ENCODE measurements at places on chromosomes 5 and 9.

DNA sequence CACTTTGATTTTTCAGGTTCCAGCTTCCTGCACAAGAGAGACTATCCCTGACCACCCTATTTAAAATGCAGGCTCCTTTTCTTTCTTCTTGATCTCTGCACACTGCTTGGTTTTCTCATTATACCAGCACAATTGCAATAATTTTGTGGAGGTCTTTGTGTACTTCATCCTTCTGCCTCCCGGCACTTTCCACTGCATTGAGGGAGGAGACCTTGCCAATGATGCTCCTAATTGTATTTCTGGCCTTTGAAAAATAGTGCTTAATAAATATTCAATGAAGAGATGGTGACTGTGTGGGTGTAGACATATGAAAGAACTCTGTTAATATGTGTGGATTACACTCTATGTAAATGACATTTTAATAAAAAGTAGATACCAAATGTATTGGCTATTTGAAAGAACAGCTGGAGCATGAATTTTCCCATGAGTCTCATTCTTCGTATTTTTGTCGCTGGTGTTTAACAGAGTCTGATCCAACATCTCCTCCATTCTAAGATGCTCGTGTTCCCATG, 42.1 kb downstream of the FOXI1 start:
- DNase-seq, result no peak
- no peak overlapping the region for H3K4me3 ChIP-seq
- H3K4me1 ChIP-seq, result peaks cover 6% of the 10 kb centered on the region
- H3K27ac ChIP-seq, result no peak overlapping the region

- H3K27ac ChIP-seq, result no peak overlapping the region
- H3K4me1 ChIP-seq, result no peaks in the 10 kb centered on the region
- no peak for DNase-seq
- H3K27me3 ChIP-seq, result no peaks in the 10 kb centered on the region
These were observed 278.4 kb downstream of the ATPSCKMT start for GRCh38 chr5:9971301-9971700.

DNA sequence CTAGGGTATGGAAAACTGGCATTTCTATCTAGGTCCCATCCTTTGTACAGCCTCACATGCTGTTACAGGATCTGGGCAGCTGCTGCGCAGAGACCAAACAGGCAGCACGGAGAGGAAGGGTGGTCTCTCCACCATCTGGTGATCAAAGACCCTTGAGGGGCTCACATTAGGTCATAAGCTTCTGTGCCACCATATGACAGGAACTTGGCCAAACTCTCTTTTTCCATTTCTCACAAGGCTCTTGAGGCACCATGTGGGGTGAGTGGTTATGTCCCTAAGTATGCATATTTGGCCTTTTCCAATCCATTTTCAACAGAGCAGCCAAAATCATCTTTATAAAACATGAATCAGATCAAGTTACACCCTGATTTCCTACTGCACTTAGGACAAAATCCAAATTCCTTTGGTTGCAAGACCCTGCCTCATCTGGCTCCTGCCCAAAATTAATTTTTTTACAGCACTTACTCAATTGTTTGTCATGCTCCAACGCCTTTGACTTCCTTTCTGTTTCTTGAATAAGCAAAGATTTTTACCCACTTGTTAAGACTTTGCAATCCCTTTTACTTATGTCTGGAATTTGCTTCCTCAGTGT, 730.0 kb downstream of the MAT2B start:
- no peak overlapping the region for H3K4me3 ChIP-seq
- H3K27me3 ChIP-seq, result no peaks in the 10 kb centered on the region
- H3K4me1 ChIP-seq, result no peaks in the 10 kb centered on the region
- DNase-seq, result no peak
- H3K36me3 ChIP-seq, result no peaks in the 10 kb centered on the region

GRCh38 chr9:134548618-134549017, 93.0 kb upstream of the COL5A1 start:
- H3K4me1 ChIP-seq, result peaks cover 31% of the 10 kb centered on the region
- H3K4me3 ChIP-seq, result no peak overlapping the region
- H3K36me3 ChIP-seq, result no peaks in the 10 kb centered on the region
- H3K27ac ChIP-seq, result no peak overlapping the region
- DNase-seq, result no peak

DNA sequence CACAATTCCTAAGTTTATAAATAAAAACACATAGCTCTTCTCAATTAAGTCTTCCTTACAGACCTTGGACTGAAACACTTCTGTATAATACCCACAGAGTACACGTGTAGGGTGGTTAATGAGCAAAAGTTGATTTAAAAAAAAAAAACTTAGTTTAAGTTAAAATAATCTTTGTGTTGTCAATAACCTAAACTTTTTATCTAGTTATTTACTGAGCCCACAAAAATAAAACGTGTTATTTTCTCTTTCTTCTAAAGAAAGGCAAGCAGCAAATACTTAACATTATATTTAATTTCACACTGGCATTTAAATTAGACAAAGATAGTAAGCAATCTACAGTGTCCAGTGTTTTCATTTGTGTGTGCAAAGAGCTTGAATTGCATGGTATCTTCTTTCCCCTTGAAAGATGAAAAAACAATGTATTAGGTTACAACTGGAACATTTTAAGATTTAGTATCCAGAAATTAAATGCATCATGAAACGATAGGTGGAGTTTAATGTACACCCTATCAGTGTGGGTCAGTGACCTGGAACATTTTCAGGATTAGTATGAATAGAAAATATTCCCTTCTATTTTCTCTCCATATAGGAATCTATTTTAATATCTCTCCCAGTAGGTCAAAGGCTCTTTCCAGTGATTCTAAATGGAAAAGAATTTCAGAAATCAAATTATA, 1014.8 kb downstream of the NR2F1-AS1 start:
- DNase-seq, result no peak
- H3K27ac ChIP-seq, result no peak overlapping the region
- no peaks in the 10 kb centered on the region for H3K36me3 ChIP-seq
- H3K27me3 ChIP-seq, result no peaks in the 10 kb centered on the region
- H3K4me3 ChIP-seq, result no peak overlapping the region

DNA sequence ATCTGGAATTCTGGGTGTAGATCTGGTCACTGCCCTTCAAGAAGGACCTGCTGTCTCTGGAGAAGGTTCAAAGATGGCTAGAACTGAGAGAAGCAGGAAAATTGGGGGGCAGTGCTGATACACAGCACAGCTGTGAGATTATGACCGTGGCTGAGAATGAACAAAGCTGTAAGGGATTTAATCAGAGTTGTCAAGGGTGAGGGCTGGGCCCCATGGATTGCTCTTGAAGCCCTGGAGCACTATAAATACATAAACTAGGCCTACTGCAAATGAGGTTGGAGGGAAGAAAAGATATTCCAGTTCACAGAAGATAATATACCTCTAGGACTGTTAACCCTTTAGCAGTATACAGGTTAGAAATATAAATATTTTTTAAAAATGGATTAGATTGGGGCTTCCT, 86.3 kb upstream of the KLF9 start:
- H3K4me3 ChIP-seq, result no peak overlapping the region
- no peak for DNase-seq
- H3K4me1 ChIP-seq, result no peaks in the 10 kb centered on the region
- H3K27ac ChIP-seq, result peak overlapping the region; percentile 82

DNA sequence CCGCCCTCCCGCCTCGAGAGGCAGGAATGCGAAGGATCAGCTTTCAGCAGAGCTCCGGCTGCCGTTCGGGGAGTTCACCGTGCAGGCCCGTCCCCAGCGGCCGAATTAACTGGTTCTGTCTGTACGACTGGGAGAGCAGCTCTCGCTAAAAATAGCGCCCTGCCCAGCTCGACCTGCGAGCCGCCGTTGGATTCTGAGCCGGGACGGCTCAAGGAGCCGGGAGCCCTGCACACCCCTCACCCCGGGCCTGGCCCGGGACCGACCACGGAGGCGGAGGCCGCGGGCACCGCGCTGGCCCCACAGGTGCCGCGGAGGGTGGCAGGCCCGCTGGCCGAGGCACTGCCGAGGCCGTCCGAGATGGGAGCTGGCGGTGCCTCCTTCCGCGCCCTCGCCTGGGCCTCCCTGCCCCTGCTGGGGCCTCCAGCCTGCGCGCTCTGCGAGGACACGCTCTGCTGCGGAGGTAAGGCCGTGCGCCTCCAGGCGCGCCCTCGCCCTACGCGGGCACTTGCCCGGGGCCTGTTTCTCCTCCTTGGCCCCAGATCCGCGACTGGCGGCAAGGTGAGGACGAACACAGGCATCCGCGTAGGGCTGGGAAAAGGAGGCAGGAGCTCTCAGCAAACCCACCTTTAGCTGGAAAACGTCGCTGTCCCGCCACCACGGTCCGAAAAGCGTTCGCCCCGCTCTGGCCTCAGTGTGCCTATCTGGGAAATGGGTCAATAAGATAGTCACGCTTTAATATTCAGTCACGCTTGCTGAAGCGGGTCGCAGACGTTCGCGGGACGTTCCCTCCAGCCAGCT, 53.1 kb upstream of the DAB2IP start:
- peak; percentile 80 for DNase-seq
- H3K4me1 ChIP-seq, result peaks cover 22% of the 10 kb centered on the region

- H3K4me1 ChIP-seq, result peaks cover 12% of the 10 kb centered on the region
- H3K36me3 ChIP-seq, result no peaks in the 10 kb centered on the region
- H3K27me3 ChIP-seq, result peaks cover 8% of the 10 kb centered on the region
- no peak overlapping the region for H3K27ac ChIP-seq
These were observed 455 bp downstream of the OLFM1 start for GRCh38 chr9:135087899-135088347.

- no peaks in the 10 kb centered on the region for H3K27me3 ChIP-seq
- peaks cover 14% of the 10 kb centered on the region for H3K4me1 ChIP-seq
- DNase-seq, result no peak
- no peaks in the 10 kb centered on the region for H3K36me3 ChIP-seq
These were observed 43.1 kb downstream of the RALGPS1 start for GRCh38 chr9:126957687-126958053.

DNA sequence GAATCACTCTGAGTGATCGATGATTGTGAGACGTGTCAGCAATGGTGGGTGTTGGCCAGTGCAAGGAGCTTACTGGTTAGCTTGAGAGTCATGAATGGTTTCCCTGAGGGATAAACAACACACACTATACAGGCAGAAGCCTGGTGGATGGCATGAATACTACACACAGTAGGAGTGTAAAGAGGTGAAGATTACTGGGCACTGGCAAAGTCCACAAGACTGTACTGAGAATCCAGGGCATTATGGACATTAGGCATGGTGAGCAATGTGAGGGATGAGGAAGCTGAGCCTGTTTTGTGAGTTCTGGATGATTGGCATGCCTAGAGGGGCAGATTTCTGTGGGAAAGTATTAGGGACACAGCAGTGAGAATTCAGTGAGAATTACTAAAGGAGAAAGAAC, 71.3 kb downstream of the KDM4C start:
- no peak overlapping the region for H3K27ac ChIP-seq
- peaks cover 4% of the 10 kb centered on the region for H3K36me3 ChIP-seq
- H3K4me3 ChIP-seq, result no peak overlapping the region
- no peaks in the 10 kb centered on the region for H3K27me3 ChIP-seq
- no peaks in the 10 kb centered on the region for H3K4me1 ChIP-seq

- H3K36me3 ChIP-seq, result no peaks in the 10 kb centered on the region
- no peak overlapping the region for H3K27ac ChIP-seq
- H3K27me3 ChIP-seq, result no peaks in the 10 kb centered on the region
These were observed 688.3 kb upstream of the WWC1 start for GRCh38 chr5:167603135-167603534.

- no peak for DNase-seq
- no peaks in the 10 kb centered on the region for H3K27me3 ChIP-seq
These were observed 7.7 kb upstream of the SLC35D2 start for GRCh38 chr9:96391021-96391765.

Measured in ascending aorta (tissue), 2 donors.